ENCODE measurements at places on chromosomes 5 and 9.

- no peak for DNase-seq
These were observed 265.3 kb downstream of the KCTD16 start for GRCh38 chr5:144436007-144436406.

GRCh38 chr9:117169089-117169621, 245.7 kb downstream of the ASTN2 start:
- no peak for DNase-seq

DNA sequence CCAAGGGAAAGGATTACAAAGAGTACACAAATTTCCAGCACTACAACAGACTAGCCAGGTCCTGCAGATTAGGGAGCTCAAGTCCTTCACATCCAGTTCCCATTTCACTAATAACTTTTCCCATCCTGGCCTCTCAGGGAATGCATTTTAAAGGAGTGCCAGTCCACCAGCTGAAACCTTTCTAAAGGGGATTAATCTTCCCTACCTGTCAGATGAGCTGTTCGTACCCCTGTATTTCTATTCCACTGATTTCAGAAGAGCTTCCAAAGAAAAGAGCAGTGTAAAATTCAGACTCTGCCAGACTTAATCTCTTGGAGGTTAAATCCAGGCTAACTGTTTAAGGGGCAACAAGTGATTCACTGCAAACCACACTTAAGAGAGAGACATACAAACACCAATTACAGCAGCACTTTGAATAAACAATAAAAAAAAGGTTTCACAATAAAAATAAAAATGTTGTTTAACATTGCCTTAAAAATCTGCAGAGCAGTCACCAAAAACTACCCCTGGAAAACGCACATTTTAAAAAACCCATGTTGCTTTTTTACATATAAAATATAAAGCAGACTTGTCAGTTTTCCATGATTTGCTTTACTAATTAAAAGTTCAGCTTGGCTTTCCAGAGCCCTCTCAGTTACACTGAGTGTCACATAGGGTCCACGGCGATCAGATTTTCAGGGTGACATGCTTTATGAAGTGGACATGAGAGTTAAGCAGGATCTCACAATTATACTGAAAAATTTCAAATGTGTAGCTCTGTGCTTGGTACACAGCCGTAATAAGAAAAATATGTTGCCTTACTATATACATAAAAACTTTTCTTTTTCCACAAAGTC, 3.2 kb downstream of the ROR2 start:
- no peak for DNase-seq

- DNase-seq = no peak
These were observed 35.6 kb downstream of the WWC1 start for GRCh38 chr5:168327019-168327421.

- no peak for DNase-seq
These were observed 18.7 kb downstream of the CYFIP2 start for GRCh38 chr5:157284458-157285212.

- no peak for DNase-seq
These were observed 79.3 kb upstream of the COL5A1 start for GRCh38 chr9:134562146-134562849.

DNA sequence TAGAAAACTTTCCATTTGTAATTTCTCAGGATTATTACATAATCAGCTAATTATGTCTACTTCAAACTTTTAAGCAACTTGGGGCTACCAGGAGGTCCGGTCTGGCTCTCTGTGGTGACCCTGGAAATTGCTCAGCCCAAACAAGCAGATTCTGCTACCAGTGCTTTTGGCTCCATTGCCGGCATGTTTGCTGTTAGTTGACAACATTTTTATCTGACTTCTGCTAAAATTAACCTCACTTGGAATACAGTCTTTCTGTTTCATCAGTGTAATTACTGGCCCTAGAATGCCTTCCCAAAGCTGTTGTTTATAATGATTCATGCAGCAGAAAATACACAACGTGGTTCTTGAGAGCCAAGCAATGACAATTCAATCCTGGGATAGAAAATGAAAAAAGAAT, 38.5 kb upstream of the FAM81B start:
- DNase-seq = no peak

- DNase-seq = no peak
These were observed 112.5 kb downstream of the HAPLN1 start for GRCh38 chr5:83608122-83608521.

GRCh38 chr9:134365791-134366222, 39.6 kb downstream of the RXRA start:
- DNase-seq = peak; percentile 49

GRCh38 chr9:116030517-116030916, 123.1 kb upstream of the PAPPA start:
- peak; percentile 51 for DNase-seq

GRCh38 chr5:154583671-154584177, 105.7 kb upstream of the HAND1 start:
- no peak for DNase-seq

- peak; percentile 55 for DNase-seq
These were observed 26.6 kb downstream of the RUSC2 start for GRCh38 chr9:35516479-35516878.

- no peak for DNase-seq
These were observed 19.7 kb upstream of the MLLT3 start for GRCh38 chr9:20642045-20642444.

DNA sequence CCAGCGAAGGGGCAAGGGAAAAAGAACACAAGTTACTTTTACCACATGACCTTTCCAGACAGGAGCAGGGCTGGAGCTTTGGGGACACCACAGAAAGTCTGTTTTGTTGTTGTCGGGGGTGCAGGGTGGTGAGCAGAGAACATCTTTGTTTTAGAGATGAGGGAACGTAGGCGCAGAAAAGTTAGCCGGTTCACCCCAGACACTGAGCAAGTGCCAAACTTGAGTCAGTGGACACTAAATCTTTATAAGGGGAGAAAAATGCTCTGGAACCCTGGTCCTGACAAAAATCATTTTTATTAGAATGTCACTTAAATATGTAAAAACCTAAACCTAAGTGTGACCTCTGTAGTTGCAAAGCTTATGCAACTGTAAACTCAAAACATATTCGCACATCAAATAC, 126.4 kb upstream of the GAS1 start:
- DNase-seq = no peak

GRCh38 chr5:71887680-71888079, 168.6 kb downstream of the CARTPT start:
- DNase-seq = no peak

DNA sequence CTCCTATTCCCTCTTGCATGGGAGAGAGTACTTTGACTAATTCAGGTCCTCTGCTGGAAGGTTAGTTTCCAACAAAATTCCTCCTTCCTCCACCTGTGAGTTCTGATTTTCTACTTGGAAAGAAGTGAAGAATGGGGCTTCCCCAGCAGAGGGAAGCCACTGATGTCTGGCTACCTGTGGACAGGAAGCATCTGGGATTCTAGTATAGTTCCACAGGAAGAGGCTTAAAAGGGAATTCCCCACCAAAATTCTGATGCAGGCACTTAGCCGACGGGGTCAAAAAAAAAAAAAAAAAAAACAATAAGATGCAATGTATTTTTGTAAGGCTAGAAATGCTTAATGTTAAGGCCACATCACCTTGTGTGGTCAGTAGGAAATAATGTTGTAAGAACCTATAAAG, 33.4 kb downstream of the PCDHGC5 start:
- no peak for DNase-seq

DNA sequence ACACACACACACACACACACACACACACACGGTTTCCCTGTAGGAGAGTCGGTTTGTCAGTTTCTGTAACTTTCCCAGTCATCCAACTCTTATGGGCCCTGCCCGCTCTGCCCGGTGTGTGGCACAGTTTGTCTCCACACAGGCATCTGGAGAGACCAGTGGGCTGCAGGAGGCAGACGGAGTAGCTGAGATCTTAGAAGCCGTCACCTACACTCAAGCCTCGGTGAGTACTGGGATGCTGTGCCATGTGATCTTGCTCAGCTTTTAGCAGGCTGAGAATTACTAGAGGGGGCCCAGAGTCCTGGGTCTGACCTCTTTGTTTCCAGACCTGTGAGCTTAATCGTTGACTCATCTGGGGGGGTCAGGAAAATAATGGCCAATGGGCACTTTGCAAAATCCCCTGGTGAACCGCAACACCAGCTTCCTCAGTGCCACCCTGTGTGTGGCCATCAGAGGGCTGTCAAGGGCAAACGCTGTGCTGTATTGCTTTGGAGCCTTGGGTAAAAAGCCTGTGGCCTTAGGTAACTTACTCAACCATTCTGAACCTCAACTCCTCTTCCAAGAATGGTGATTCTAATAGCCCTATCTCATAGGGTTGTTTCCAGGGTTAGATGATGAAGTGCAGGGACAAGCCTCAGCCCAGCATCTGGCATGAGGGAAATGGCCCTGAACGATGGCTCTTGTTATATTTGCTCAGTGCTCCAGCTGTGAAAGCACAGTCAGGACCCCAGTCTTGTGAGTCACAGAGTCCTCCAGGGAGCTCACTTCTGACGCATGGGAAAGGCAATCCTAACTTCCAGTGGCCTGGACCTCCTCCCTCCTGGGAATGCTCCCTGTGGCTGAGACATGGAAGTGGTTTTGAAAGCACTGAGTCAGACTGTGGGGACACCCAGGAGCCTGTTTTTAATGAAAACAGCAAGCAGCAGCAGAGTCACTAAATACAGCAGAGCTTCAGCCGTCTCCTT, 45.6 kb downstream of the COL15A1 start:
- peak; percentile 99 for DNase-seq

GRCh38 chr9:89586311-89586710, 18.5 kb upstream of the GADD45G start:
- no peak for DNase-seq

DNA sequence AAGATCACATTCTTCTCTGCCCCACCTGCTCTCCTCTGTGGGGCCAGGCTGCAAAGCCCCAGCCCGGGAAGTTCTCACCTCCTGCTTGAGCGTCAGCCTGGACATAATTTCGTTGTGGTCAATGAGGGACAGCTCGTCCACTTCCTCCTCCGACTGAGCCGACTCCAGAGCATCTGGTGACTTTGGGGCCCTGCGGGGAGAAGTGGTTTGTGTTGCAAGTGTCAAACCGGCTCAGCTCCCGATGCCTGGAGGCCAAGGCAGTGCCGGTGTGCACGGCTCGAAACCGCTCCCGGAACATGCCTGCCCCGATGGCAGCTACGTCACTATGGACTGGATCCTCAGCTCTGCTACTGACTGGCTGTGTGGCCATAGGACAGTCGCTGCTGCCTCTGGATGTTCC, 52.8 kb downstream of the PRRT1B start:
- no peak for DNase-seq

- DNase-seq = no peak
These were observed 590.4 kb downstream of the PRELID2 start for GRCh38 chr5:145244788-145245187.

DNA sequence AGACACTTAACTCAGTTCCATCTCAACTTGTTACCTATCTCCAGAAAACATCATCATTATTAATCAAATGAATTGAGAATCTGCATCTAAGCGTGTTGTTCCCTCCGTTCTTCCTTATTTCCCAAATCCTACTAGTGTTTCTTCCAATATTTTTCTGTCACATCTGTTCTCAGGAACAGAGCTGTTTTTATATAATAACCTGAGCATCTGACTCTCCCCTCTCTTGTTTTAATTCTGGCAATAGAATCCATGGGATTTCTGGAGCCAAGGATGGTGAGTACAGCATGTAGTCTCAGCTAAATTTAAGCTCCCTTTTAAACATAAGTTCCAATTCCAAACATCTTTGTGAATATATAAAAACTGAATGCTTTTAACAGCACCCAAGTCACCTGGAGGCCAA, 558.3 kb downstream of the DTWD2 start:
- DNase-seq = no peak

- no peak for DNase-seq
These were observed 48.6 kb upstream of the GABRA1 start for GRCh38 chr5:161799316-161799715.

DNA sequence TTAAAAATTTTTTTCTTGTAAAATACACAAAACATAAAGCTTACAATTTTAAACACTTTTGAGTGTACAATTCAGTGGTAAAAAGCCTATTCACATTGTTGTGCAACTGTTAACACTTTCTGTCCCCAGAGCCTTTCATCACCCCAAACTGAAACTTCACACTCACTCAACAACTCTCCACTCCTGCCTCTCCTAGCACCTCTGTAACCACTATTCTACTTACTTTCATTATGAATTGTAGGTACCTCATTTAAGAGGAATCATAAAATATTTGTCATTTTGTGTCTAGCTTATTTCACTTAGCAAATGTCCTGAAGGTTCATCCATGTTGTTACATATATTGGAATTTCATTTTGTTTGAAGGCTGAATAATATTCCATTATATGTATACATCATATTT, 4.3 kb upstream of the ZNF510 start:
- no peak for DNase-seq

DNA sequence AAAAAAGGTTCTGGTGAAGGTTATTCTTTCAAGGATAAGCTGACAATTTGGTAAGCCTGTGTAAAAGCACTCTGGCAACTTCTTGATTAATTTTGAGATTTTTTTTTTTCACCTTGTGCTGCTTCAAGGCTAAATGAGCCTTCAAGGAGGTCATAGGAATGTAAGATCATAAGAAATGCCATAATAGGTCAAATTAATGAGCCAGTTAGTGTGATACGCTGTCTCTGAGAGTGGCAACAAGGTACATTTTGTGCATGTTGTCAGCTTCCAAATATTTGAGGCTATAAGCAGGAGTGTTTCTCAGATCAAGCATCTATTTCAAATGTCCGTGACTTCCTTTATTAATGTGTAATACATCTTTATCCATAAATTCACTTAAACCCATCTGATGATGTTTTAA, 72.3 kb upstream of the CDH6 start:
- DNase-seq = no peak

- DNase-seq = no peak
These were observed 12.6 kb upstream of the PAX5 start for GRCh38 chr9:37046683-37047082.

DNA sequence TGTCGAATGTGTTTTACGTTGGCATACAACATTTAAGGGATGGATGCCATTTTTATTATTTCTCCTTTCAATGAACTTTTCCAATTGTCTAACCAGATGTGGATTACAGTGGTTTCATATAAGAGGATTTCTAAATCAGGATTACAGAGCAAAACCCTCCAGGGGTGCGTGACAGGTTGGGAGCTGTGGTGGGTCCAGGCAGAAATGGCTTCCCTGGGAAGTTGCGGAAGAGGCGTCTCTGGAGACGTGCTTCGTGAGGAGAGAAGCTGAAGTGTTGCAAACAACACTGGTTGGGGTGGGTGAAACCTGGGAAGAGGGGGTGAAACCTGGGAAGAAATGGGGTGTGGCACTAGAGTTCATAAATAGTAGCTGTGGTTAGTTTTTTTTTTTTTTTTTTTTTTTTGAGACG, 4.5 kb upstream of the RPL26L1 start:
- no peak for DNase-seq

- no peak for DNase-seq
These were observed 76.3 kb downstream of the AMBP start for GRCh38 chr9:114001794-114002261.

GRCh38 chr9:69822116-69822750, 1.6 kb downstream of the CFAP95 start:
- peak; percentile 28 for DNase-seq

DNA sequence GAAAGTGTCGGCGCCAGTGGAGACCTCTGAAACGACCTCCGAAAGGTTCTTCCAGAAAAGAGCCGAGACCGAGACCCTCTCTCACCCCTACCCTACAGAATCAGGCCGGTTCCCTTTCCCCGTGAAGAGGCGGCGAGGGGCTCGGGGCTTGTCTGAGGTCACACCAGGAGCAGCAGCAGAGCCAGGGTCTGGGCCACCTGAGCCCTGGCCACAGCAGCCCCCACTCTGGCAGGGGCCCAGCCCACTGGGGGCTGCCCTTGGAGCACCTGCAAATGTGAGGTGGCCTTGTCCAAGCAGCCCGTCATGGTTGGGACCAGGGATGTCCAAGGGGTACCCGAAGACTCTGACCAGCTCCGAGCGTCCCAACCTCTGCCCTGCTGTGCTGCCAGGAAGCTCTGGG, 9.2 kb downstream of the AGPAT2 start:
- DNase-seq = no peak

- DNase-seq = no peak
These were observed 1336.1 kb upstream of the CDH9 start for GRCh38 chr5:28374492-28374967.

Measured in GM04503 (cell line).